ENCODE measurements at places on chromosomes 2 and 18.

DNA sequence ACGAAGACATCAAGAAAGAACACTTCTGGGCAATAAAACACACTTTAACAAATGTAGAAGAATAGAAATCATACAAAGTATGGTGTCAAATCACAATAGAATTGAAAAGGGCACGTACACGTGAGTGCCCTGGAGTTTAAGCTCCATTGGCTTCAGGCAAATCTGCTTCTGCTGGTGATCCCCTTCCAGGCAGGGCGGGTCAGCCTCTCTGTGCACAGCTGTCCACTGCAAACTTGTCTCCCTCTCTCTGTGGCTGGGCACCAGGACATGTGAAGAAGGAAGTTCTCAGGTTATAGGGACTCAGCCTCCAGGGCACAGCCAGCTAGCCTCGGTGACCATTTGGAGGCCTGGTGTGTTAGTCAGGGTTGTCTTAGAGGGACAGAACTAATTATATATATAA, 66.0 kb downstream of the ST3GAL5 start:
- no peak for DNase-seq

GRCh38 chr2:64781711-64782390, 128.1 kb upstream of the SERTAD2 start:
- DNase-seq = no peak

DNA sequence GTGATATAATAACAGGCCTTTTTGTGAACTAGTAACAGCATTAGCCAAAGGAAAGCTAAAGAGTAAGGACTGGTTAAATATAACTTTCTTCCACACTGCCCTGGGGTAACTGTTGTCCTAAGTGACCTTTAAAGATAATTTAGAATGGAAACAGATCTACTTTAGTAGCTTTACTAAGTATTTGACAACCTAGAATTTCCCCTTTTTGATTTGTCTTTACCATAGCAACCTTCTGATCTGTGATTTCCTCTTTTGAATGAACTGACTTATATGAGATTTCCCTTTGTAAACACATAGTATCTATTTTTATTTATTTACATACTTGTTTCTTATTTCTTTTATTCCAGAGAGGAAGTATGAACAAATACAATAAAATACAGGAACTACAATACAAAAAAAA, 10.5 kb upstream of the KLF7 start:
- DNase-seq = no peak

GRCh38 chr2:73700661-73701447, 36.3 kb downstream of the TPRKB start:
- DNase-seq = no peak

DNA sequence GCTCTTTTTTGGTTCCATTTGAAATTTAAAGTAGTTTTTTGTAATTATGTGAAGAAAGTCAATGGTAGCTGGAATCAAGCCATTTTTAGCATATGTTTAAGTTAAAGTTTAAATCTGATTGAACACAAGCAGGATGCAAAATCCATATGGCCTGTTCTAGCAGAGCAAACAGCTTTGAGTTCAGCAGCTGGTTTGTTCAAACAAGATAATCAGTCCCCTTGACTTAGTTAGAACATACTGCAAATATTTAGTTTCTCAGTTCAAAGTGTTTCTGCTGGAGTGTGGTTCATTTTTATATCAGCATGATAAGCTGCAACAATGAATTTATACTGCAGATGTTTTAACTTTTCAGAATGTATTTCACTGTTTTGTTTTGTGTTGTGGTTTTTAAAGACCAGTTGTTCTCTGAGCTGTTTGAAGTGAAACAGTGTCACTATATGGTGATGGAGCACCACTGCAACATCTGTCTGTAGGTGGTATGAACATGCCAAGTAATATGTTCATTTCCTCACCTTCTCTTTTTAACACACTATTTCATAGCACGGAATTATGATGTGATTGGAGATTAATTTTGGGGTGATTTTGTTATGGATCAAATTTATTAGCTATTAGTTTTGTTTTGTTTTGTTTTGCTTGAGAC, 125.3 kb downstream of the COL4A4 start:
- no peak for DNase-seq

DNA sequence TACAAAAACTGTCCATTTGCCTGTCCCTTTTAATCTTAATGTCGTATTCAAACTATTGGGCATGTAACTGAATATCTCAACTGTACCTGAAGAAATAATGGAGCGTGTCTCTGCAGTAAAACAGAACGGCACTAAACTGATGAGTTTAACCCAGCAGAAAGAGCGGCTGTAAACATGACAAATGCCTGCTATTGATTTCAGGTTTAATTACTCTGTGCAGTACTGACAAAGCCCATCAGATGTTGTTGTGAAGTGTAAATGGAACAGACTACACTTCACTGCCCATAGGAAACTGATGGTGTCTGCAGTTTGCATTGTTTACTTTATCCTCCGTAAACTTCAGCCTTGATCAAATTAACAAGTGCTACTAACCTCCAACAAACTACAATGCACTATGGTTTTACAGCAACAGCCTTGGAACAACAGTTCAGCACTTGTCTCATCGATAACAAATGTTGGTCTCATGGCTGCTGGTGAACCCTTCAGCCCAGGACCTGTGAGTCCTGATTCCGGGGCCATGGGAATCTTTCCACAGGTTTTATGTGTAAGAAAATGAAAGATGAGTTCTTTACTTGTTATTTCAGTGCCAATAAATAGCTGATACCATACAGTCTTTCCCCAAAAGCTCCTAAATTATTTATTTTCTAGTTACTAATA, 316.5 kb downstream of the CCDC178 start:
- DNase-seq = no peak
